ENCODE measurements at places on chromosomes 7 and 10.
A peak's percentile ranks its signal among the peaks of the same experiment; 100 is the strongest.

DNA sequence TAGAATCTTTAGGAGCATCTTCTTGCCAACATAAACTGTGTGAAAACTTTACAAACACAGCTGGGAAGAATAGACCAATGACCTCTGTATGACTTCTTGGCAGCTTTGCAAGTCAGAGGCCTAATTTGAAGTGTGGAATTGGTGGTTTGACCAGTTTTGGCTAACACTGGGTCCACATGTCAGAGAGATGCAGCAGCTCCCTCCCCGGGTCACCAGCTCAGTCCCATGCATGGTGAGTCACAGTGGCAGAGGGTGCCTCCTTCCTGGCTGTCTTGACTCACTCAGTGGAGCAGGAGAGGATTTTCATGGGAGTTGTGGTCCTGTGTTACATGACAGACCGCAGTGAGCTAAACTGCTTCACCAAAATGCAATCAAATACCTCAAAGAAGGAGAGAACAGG is 8.2 kb upstream of the STARD3NL start:
- DNase-seq: peak; percentile 76

DNA sequence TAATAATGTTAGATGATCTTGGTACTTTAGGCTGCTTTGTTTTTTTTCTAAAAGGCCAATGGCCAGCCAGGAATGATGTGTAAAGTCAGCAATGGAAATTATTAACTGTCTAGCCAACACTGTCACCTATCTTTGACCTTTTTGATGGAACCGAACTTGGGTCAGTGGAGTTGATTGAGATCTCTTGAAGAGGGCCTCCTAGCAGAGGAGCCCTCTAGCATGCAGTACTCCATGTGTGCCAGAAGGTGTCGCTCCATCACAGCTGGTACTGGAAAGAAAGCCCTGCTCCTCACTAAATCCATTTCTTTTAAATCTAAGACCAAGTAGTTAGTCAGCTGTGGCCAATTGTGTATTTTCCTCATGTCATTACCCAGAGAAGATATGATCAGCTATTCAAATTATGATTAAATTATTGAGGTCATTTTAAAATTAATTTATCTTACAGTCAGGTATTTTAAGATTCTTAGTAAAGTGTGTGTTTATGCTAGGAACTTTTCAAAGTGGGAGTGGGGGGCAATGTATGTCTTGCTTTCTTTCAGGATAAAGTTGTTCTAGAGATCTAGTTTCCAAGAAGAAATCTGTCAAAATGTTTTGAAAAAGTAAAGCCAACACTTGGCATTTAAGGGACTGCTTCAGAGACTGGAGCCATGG is 33.1 kb upstream of the CROT start:
- DNase-seq: peak; percentile 41

GRCh38 chr7:26388256-26388655 is 96.6 kb downstream of the SNX10 start:
- DNase-seq: no peak

DNA sequence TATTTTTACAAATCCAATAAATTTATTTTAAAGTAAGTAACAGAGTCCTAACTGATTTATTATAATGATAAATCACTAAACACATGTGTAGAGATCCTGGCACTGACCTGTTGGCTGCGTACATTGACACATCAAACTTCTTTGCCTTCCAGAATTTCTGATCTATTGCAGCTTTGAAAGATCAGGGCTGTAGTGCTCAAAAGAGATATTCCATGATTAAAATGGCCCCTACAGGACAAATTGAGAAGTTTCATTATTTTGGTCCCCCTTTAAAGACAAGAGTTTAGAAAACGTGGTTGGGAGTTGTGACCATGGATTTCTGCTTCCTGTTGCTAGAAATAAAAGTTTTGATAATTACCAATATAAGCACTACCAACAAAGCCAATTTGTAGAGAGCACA is 87.7 kb upstream of the PDK4 start:
- no peak for DNase-seq

GRCh38 chr7:87225696-87226095 is 6.2 kb upstream of the TMEM243 start:
- no peak for DNase-seq

DNA sequence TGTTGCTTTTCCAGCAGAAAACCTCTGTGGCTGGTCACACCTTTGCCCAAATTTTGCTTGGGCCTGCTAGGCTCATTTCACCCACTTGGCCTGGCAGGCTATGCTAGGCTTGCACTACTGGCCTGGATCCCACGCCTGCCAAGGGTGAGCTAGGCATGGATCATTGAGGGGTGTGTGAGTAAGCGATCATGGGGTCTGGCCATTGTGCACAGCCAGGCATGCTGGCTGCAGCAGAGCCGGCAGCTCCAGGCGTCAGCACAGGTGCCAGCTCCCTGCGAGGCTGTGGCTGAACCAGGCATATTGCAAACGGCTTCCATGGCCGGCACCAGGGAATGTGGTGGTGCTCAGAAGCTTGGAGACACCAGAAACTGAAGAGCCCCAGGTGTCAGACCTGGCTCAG is 19.2 kb downstream of the CFAP70 start:
- DNase-seq: no peak

- no peak for DNase-seq
These were observed 9.3 kb upstream of the PRSS1 start for GRCh38 chr7:142739923-142740492.

GRCh38 chr7:52273685-52274610 is 761.5 kb upstream of the POM121L12 start:
- DNase-seq: no peak

- no peak for DNase-seq
These were observed 319.5 kb downstream of the DNAJB6 start for GRCh38 chr7:157656195-157656769.

DNA sequence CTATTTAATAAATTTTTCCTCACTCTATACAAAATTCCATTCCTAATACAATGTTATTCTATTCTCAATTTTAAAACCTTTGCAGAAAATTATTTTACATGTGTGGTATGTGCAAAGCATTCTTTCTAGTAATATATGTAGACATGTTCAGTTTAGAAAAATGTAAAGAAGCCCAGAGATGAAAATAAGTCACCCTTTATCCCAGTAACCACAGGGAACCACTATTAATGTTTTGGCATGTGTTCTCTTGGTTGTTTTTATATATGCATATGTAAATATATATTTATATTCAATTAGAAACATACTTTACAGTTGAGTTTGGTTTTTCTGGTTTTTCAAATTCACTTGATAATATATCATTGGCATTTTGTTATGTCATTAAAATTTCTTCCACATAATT is 14.8 kb upstream of the GLCCI1 start:
- DNase-seq: no peak

GRCh38 chr7:124489925-124490324 is 275.7 kb downstream of the GPR37 start:
- no peak for DNase-seq

- no peak for DNase-seq
These were observed 27.2 kb downstream of the CCM2 start for GRCh38 chr7:45026984-45027773.

- DNase-seq: no peak
These were observed 114.4 kb downstream of the NPSR1 start for GRCh38 chr7:34772296-34772938.

DNA sequence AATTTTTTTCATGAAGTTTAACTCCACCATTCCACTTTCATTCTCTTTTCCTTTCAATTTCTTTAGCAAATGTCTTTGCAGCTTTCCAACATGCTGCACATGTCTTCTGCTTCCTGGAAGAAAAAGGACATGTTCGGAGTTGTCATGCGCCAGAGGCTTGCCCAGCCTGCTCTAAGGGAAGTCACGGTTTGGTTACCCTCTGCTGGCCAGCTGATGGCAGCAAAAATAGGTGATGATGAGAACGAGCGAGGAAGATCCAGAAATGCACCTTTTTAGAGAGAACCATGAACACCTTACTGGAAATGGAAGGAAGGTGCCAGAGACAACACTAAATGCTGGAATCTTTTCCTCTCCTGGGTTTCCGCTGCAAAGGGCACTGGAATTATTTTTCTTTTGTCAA is 4.9 kb upstream of the ZSCAN21 start:
- no peak for DNase-seq

DNA sequence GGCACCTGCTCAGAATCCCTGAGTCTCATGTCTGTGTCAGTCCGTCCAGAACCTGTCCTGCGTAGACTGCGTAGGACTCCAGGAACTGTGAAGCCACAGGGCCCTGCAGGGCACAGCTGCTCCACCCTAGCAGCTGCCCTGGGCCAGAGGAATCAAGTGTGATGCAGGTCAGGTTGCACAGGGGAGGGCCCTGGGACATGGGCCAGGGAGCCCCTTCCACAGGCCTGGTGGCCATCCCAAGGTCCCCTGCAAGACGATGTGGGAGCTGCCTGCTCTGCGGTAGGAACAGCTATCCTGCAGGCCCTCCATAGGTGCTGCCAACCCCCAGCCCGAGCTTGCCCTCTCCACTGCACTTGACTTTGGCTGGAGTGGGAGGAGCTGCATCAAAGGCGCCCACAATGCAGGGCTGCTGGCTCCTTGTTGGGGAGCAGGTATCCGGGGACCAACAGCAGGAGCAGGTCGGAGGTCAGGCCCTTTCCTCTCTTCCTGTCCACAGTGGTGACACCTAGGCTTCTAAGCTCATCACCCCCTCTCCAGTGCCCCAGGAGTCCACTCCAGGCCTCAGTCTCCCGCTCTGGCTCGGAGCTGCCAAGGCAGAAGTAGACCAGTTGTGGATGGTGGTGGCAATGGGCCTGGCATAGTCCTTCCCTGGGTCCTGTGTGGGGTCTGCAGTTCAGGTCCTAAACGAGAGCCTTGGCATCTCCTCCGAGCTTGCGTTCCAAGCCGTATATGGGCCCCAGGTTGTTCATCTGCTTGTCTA is 149.1 kb downstream of the MAPK8 start:
- no peak for DNase-seq

DNA sequence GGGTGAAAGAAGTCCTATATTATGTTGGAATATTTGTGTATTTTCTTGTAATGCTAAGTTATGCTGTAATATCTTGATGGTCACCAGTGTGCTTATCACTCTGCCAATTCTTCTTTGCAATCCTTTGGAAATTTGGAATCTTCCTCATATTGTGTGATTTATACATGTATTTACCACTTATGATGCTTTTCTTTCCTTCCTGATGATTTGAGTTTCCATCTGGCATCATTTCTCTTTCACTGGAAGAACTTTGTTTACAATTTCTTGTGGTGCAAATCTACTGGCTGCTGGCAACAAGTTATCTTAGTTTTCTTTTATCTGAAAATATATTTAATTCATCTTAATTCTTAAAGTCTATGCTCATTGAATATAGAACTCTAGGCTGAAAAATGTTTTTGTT is 29.2 kb downstream of the CFAP69 start:
- no peak for DNase-seq

DNA sequence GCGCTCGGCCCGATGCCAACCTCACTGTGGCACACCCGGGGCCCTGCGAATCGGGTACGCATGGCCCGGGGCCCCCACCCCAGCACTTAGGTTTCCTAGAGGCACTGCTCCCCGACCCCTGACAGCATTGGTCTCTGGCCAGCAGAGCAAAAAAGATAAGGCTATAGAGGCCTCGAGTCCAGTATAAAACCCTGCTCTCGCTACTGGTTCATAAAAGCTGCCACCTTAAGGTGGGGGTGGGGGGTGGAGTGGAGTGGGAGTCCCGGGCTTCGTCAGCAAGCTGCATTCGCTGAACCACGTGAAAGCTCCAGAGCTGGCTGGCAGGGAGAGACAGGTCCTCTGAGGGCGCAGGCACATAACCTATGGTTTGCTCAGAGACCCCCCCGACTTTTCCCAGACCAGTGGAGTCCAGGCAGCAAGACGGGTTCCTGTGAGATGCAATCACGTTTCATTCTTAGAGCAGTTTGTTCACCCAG is 1.3 kb downstream of the KAZALD1 start:
- no peak for DNase-seq

DNA sequence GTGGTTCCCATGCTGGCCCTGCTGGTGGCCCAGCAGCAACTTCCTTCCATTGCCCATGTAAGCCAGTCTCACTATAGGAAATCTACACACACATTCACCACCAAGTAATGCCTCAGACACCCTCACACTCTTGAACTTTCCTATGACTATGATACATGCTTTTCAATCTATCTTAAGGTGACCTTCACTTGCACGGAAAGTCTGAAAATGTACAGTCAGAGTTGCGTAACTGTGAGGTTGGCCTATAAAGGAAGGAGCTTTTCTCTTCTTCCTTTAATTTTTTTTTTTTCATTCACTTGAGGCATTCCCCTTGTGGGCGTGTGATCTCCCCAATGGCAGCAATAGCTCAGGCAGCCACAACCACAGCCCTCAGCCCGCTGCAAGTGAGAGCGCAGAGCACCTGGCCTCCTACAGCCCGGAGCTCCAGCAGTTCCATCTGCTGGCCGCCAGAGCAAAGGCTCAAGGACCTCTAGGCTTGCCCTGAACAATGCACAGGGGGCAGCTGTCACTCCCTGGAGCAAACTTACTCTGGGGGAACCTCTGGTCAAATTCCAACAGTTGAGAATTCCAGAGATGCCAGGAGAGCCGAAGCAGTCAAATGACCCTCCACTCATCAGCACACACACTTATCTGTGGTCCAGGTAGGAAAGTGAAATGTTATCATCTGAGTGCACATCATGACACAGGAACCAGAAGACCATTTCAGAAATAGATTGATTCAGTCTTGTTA is 123.1 kb upstream of the ADO start:
- no peak for DNase-seq

- no peak for DNase-seq
These were observed 45.2 kb downstream of the VPS41 start for GRCh38 chr7:38863601-38864291.

DNA sequence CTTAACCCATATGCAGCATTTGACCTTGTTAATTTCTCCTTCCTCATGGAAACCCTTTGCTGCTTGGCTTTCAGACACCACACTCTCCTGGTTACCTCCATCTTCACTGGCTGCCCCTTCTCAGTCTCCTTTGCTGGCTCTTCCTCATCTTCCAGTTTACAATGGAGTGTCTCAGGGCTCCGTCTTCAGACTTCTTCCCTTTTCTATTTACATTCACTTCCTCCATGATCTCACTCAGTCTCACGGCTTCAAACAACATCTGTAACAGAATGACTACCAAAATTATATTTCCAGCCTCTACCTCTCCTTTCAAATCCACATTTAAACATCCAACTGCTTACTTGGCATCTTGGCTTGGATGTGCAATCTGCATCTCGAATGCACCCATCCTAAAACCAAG is 140.4 kb downstream of the DKK1 start:
- DNase-seq: no peak

- no peak for DNase-seq
These were observed 6.4 kb downstream of the USP6NL start for GRCh38 chr10:11604865-11605650.

- DNase-seq: no peak
These were observed 214.7 kb downstream of the FRMD4A start for GRCh38 chr10:14116021-14116420.

DNA sequence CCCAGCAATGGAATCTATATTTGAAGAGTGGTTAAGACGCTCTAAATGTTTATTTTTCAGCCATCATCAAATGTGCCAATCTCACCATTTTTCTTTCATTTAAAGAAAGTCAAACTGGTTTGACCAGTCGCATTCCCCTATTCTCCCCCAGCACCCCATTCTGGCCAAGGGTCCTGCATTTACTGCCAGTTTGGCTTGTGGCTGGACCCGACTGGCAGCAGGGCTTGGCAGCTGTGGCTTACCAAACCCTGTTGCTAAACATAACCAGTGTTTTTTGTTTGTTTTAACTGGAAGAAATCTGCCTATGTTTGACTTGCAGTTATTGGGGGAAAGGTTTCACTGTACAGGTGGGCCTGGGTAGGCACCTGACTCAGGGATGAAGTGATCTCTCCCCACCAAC is 116.3 kb downstream of the CYP26A1 start:
- DNase-seq: no peak
